ENCODE measurements at places on chromosomes 13 and 19.

DNA sequence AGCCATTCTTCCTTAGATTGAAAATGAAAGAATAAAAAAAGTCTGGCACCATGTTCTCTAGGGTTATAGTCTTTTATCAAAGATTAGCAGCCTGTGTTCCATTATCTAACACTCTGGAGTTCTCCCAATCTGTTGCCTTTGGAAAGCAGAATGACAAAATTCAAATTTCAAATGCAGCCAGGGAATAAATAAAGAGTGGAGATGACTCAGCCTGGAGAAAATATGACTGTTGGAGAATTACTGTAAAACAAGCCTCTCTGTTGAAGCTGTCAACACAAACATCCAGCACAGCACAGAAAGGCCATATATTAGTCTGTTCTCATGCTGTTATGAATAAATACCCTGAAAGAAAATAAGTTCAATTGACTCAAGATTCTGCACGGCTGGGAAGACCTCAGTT, 650.5 kb upstream of the SLC10A2 start:
- DNase-seq, result no peak

DNA sequence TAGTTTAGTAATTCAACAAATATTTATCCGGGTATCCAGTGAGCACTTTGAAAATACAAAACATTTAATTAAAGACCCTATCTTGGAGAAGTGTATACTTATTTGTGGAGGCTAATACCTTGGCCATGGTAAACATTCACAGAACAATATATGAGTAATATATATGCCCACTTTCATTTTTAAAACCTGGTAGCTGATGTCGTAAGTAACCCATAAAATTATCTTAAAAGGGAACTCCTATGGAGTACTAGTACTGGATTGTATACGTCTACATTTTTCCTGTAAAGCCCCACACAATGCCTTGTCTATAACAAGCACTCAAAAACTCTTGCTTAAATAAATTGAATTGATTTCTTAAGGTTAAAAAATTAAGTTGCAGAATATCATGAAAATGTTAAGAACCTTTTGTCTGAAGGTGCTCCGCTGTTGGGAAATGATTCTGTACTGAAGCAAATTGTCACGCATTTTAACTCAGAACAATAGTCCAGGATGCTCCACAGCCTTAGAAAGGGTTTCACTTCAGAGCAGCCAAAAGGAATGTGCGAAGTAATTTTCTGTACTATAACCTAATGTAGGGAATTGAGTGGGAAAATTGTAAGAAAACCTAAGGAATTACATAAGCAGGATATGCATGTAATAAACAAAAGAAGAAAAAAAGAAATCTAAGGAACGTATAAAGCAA, 58.9 kb upstream of the C1QTNF9 start:
- DNase-seq, result no peak

- DNase-seq, result no peak
Observed at GRCh38 chr13:92954746-92955145, 271.9 kb upstream of the GPC6 start.

- DNase-seq, result no peak
Observed at GRCh38 chr13:24075137-24075975, 85.2 kb upstream of the SPATA13 start.

GRCh38 chr19:15249972-15250639, 17.9 kb upstream of the EPHX3 start:
- no peak for DNase-seq

GRCh38 chr13:92640936-92641335, 585.7 kb upstream of the GPC6 start:
- no peak for DNase-seq

DNA sequence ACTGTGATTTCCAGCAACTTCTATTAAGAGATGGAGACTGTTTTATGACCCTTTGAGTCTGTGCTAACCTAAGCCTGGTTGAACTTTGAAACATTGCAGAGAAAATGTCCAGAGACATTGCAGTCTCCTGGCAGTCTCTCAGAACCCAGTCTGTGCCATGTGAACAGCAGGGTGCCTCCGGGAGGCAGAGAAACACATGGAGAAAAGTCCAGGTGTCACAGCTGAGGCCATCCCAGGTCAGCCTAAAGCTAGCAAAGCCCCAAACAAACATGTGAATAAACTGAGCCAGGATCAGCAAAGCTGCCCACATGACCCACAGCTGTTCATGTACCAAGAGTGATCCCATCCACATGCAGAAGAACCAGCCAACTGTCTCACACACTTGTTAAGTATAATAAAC, 7.8 kb downstream of the CYP4F11 start:
- DNase-seq, result no peak
